ENCODE measurements at places on chromosomes 16 and 17. TPM values are rescaled to one million over a fixed set of nuclear protein-coding genes. Genes with fewer than 3 reads are reported as not detected.
A peak's percentile ranks its signal among the peaks of the same experiment; 100 is the strongest.

- DNase-seq: peak; percentile 72
Observed at GRCh38 chr16:70250748-70251628, 752 bp downstream of the EXOSC6 start.

- DNase-seq: no peak
Observed at GRCh38 chr17:48985436-48986245, 11.5 kb upstream of the IGF2BP1 start.

- no peak for DNase-seq
Observed at GRCh38 chr17:42337442-42337841, 49.1 kb downstream of the STAT5A start.

GRCh38 chr17:62708587-62708986 is 81.1 kb downstream of the MRC2 start:
- DNase-seq: no peak

CCL2 gene
- 599 TPM for polyA plus RNA-seq

DNA sequence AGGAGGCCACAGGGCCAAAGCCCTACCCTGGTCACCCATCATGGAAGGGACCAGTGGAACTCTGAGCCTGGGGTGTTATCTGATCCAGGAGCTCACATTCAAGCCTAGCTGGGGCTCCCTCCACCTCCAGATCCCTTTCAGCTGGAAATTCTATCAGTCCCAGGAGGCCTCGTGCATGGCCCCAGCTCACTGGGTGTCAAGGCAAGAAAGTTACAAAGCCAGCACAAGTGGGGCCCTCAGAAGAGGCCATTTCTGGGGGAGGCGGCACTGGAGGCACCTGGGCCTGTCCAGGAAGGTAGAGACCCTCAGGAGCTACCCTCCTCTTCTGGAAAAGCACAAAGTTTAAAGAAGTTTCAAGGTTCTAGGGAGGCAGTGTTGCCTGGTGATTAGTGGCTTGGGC is 4.8 kb downstream of the CA7 start:
- DNase-seq: no peak

GRCh38 chr16:89330177-89330856 is 112.8 kb downstream of the ZNF778 start:
- peak; percentile 78 for DNase-seq

BAHCC1 gene
- 7.1 TPM for polyA plus RNA-seq

GRCh38 chr17:57158325-57158724 is 73.3 kb downstream of the AKAP1 start:
- no peak for DNase-seq

OR4D1 gene
- not detected for polyA plus RNA-seq

CNP gene
- polyA plus RNA-seq: 48.6 TPM

DOC2B gene
- polyA plus RNA-seq: 0.22 TPM

GRCh38 chr16:47026492-47026891 is 53.0 kb upstream of the DNAJA2 start:
- DNase-seq: no peak

PMFBP1 gene
- 0.14 TPM for polyA plus RNA-seq

DNA sequence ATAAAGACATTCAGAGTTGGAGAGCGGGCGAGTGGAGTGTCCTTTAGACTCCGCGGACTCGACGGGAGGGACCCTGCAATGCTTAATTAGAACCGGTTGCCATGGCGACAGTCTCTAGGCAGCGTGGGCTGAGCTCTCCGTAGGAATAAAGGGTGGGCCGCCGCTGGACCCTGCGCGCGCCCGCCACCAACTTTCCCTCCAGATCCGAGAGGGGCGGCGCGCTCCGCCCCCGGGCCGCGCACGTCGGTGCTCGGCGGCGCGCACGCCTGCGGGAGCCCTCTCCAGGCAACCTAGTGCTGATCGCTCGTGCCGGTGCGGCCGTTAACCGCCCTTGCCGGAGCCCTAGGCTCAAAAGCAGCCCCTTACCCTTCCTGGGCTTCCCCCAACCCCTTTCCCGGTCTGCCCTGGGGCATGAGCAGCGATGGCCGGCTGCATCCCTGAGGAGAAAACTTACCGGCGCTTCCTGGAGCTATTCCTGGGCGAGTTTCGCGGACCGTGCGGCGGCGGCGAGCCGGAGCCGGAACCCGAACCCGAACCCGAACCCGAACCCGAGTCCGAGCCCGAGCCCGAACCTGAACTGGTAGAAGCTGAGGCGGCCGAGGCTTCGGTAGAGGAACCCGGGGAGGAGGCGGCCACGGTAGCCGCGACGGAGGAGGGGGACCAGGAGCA is at the start of gene PPM1E:
PPM1E (plus strand) TSS at position 278 of the 669 bp plus-strand sequence.
- DNase-seq: peak; percentile 48

DNA sequence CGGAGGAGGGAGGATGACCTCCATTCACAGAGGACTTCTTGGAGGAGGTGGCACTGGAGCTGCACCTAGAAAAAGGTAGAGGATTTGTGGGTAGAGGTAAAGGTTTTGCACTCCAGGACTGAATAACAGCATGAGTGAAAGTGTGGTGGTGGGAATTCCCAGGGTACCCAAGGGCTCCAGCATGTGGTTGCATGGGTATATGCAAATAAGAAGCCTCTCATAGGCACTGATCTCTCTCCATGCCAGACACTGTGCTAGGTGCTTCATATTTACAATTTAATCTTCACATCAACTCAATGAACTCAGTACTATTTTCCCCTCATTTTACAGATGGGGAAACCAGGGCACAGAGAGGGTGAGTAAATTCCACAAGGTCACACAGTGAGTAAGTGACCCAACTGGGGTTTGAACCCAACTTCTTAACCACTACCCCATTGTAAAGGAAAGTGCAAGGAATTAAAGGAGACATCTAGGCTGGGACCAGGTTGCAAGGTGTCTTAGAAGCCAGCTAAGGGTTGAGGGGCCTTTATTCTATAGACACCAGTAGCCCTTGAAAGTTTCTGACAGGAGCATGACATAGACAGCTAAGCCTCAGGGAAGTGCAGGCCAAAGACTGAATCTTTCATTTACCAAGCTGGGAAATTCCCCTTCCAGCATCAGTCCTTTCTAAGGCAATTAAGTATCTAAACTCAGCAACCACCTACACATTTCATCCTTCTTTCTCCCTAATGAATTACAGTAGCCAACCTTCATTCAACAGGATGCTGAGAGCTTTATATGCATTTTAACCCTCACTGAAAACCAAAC is 21.3 kb downstream of the SCNN1B start:
- no peak for DNase-seq

CDT1 gene
- polyA plus RNA-seq: 15.6 TPM

DNA sequence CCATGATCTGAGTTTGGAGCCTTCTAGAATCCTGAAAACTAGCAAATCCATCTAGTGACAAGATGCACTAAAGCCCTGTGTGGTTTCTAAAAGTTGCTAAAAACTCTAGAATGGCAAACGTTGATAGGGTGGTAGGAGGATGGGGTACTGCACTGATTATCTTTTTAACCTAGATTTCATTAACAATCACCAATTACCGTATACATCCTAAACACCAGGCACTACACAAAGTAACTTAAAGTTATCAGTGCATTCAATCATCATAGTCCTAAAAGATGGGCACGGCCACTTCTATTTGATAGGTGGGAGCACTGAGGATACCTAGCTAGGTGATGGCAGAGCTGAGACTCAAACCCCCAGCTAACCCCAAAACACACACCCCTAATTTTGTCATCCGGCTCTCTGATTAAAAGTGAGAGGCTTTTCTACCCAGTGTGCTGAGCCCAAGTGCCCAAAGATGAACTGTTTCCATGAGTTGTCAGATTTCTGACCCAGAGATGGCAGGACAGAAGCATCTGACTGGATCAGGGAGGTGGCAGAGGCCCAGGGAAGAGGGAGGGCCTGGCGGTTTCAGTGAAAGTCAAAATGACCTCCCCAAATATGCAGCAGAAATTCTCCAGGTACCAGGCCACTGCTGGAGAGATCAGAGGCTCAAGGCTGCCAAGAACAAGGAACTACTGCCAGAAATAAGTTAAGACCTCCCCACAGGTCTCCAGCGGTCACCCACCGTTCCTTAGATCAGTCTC is 396.8 kb downstream of the SOX9 start:
- no peak for DNase-seq

KDM8 gene
- 5.1 TPM for polyA plus RNA-seq

DNA sequence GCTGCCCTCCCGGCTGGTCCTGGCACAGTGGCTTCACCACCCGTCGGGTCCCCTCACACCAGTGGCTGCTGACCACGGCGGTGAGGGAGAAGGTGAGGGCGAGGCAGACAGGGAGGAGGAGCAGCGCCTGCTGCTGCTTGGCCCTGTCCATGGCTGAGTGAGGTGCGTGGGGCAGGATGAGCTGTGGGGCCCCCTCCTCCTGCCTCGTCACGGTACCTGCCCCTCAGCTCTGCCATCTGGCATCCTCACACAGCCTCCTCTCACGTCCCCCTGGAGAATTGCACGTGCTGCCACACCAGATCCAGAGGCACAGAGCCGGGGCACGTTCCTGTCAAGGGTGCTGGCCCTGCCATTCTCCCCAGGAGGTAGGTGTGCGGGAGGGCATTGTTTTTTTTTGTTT is at the start of gene GSG1L2:
GSG1L2 (minus strand) TSS at position 159 of the 400 bp plus-strand sequence; CDS start at position 151, 8 bp downstream.
- DNase-seq: no peak

DNA sequence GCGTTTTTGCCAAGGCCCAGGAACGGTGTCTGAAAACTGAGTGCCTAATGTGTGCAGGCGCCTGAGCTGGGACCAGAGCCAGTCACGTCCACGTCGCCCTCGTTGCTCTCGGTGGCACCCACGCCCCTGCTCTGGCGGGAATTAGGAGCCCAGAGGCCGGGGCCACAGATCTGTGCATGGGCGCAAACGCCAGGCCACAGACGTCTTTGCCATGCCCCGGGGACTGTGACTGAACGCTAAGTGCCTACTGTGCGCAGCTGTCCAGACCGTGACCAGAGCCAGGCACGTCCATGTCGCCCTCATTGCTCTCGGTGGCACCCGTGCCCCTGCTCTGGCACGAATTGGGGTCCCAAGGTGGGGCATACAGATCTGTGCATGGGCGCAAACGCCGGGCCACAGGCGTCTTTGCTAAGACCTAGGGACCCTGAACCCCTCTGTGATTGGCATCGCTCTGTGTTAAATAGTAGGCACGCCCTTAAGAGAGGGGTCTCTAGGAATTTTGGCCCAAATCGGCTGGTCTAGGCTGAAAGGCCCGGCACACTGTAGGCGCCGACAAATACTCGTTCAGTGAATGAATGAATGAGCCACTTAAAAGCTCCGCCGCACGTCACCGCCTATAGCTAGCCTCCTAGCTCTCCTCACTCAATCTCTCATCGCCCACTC is 827 bp upstream of the UBALD1 start:
- no peak for DNase-seq

DNA sequence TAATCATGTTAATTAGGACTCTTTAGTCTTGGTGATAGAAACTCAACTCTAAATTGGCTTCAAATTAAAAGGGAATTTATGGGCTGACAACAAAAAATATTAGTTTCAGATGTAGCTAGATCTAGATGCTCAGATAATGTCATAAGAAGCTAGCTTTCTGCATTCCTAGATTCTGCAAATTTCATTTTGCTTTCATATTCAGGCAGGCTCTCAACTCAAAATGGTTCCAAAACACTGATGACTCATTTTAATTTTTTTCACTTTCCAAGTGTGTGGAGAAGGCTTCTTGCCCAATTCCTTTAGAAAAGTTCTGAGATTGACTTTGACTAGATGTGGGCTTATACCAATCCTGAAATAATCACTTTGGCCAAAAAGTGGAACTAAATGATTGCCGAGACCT is 236.7 kb upstream of the GOT2 start:
- DNase-seq: no peak

CLDN7 gene
- polyA plus RNA-seq: 24.9 TPM

CA7 gene
- not detected for polyA plus RNA-seq

DNA sequence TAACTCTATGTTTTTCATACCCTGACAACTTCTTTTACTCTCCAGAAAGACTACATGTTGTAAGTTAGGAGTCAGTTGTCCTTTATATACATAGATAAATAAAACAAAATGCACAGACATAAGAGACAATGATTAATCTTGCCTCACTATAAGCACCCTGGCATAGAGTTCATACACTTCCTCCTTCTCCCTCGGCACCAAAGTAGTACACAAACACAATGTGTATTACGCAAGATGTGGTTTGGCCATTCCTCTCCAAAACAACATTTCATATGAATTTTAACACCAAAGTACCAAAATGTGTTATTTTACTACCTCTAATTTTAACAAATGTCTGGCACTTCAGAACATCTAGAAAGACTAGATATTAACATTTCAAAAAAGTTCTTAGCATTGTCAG is 17.2 kb upstream of the SLFN11 start:
- DNase-seq: no peak

DNA sequence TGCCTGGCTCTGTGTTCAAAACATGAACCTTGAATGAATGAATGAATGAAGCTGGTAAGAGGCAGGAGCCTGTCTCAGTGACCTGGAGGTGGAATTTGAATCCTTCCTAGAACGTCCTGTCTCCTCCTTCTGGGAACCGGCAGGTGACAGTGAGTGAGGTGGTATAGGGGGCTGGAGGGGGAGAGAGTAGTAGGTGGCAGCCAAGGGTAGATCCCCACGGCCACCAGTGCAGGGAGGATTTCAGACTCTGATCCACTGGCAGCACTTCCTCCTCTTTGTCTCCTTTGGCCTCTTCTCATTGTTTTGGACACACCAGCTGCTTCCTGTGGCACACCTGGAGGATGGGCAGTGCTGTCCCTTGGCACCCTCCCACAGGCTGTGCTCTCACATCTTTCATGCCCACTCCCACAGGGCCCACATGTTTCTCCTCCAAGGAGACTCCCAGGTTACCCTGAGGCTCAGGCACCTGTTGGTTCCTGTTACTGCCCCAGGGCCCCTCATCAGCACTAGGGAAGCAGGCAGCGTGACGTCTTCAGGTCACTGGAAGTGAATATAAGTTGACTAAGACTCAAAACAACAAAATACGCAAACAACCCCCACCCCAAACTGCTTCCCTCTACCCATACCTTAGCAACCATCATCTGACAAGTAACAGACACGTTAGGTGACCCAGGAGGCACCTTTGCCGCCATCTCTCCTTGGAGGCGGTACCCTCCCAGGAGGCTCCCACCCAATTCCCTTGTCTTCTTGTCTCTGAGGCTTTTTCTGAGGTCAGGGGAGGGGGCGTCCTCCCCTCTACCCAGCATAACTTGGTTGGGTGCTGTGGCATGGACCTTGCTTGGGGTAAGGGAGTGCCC is 84.6 kb downstream of the N4BP1 start:
- no peak for DNase-seq

DNA sequence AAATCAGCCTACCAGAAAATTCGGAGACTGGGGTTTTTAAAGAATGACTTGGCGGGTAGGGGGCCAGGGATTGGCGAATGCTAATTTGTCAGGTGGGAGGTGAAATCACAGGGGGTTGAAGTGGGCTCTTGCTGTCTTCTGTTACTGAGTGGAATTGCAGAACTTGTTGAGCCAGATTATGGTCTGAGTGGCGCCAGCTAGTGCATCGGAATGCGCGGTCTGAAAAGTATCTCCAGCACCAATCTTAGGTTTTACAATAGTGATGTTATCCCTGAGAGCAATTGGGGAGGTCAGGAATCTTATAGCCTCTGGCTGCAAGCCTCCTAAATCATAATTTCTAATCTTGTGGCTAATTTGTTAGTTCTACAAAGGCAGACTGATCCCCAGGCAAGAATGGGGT is 762 bp upstream of the RBL2 start:
- DNase-seq: no peak

DNA sequence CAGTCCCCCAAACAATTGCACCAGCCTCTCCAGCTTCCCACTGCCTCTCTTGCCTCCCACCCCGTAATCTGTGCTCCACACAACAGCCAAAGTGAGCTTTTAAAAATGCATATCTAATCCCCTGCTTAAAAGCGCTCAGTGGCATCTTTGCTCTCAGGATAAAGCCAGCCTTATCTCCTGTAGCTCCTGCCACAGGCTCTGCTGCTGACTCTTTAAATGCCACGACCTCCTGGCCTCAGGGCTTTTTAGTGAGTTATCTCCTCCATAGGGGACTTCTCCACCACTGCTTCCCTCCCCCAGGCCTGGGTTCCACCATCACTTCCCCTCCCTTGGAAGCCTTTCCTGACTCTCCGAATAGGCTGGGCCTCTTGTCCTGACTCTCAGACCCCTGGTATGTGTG is 98.6 kb downstream of the GNAO1 start:
- no peak for DNase-seq

All from endothelial cell of umbilical vein (primary cell).